Neural crest cell (in vitro differentiated cells): ENCODE measurements at places on chromosomes 1 and 21. TPM values are rescaled to one million over a fixed set of nuclear protein-coding genes. Genes with fewer than 3 reads are reported as not detected.

- DNase-seq, result no peak
These were observed 3.4 kb upstream of the PLEKHM2 start for GRCh38 chr1:15680561-15681348.

GRCh38 chr1:104136621-104137020 is 386.9 kb downstream of the AMY1C start:
- no peak for DNase-seq

DNA sequence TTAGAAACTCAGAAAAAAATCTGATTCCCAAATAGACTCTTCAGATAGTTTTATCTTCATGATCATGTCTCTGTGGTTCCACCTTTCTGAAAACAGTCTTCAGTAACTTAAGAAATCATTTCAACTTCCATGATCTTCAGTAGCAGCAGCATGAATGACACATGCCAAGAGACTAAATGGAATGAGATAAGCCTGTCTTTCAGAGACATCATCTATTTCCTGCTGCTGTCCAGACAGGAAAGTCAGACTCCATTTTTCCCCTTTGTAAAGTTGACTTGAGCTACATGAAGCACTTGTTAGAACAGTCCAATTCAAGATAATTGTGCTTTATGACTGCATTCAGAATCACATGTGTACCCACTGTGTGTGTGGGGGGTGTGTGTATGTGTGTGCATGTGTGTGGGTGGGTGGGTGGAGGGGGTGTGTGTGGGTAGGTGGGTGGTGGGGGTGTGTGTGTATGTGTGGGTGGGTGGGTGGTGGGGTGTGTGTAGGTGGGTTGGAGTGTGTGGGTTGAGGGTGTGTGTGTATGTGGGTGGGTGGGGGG is 58.8 kb downstream of the CLIC4 start:
- DNase-seq, result no peak

- no peak for DNase-seq
These were observed 50.1 kb downstream of the IL23R start for GRCh38 chr1:67216401-67216800.

DNA sequence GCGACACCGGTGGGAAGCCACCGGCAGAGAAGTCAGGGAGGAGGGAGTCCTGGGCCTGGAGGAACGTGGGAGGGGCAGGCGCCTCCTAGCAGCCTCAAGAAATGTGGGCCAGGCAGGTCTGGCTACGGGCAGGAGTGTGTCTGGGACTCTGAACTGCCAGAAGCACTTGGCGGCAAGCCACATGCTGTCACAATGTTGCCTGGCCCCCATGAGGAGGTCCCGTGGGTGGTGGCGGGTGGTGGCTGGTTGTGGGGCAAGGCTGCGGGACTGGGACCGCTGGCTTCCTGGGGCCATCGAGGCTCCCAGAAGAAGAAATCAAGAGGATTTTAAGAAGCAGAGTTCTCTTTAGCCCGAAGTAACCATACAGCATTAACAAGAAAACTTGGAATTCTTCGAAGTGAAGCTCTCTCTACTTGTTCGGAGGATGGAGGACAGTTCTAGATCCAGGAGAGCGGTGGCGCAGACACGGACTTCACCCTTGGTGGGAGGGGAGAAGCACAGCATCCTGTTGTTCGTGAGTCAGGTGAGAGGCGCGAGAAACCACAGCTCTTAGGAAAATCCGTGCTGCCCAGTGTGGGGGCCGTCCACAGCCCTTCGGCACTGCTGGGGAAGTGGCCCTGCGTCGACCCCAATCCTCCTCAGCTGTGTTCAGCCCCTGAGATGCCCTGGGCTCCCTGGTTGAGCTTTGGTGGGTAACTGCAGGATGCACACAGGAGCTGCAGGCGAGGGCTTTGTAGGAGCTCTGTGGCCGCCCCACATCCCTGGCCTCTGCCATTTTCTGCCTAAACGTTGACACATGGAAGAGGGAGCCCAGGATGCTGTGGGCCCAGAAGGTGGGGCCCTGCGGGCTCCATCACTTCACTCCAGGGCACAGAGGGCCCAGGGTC is 12.4 kb downstream of the SKI start:
- DNase-seq, result no peak

DNA sequence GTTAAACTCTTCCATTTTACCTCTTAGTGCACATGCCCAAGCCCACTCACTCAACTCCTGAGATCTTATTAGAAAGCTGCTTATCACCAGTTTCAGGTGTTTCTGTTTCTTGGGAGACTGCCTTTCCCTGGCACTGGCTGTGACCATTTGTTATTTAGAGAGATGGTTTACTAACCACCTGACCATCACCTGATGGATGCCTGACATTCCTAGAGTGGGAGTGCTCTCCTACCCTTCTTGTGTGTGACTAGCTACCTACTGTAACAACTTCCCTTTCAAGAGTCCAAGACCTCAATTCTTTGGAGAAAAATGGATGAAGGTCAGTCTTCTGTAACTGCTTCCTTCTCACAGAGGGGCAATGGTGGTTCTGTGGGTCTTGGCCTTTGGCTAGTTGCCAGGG is 755.2 kb upstream of the ADAMTS5 start:
- DNase-seq, result no peak

DNA sequence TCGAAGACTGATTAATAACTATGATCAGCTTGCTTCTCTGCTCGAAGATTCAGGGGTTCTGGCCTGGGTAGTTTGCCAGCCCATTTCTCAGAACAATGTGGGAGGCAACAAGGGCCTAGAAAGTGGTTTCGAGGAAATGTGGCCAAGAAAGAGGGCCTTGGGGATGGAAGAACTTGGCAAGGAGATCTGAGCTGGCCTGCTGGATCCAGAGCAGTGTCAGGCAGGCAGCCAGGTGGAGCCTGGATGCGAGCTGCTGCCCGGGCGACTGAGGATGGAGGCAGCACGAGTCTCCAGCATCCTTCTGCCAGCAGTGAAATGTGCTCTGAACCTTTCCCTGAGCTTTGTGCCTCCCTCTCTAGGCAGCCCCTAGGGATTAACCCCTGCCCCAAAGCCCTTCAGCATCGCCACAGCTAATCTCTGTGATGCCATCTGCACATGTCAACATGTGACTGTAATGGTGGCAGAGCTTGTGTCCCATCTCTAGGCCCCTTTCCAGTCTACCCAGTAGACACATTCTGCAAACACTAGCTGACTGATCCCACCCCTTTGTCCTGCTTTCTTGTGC is 61.0 kb upstream of the NEK2 start:
- no peak for DNase-seq

COPA gene
- 123 and 124 TPM in 2 replicates for total RNA-seq

DNA sequence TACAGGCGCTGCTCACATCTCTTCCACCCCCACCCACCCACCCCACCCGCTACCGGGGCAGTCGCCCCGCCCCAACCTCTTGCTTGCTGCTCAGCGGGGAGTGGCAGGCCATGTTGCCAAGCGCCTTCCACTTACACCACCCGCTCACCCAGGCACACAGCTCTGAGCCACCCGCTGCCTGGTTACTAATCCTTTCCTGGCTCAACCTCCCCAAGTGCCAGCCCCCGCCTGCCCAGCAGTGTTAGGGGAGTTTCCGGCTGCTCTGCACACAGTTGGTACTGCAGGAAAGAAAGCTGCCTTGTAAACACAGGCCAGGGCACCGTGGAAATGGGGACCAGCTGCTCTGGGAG is 56.2 kb downstream of the LACTBL1 start:
- DNase-seq, result no peak

- no peak for DNase-seq
These were observed 241.6 kb downstream of the ZNF326 start for GRCh38 chr1:90236493-90236892.
